ENCODE measurements at places on chromosomes 4 and X.

DNA sequence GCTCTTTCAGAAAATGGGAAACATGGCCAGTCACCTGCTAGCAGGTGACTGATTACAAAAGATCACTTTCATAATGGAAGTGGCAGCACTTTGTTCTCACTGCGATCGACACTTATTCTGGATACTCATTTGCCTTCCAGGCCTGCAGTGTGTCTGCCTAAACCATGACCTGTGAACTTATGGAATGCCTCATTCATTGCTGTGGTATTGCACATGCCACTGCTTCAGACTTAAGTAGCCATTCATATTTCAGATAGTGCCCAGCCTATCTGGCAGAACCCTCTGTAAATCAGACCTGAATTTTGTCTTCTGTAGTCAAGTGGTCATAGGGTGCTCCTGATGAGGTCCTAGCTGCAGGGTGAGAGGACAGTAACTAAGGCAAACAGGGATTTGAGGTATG, 23.3 kb upstream of the MGST2 start:
- no peaks in the 10 kb centered on the region for H3K36me3 ChIP-seq
- DNase-seq: no peak
- no peak overlapping the region for H3K27ac ChIP-seq
- H3K27me3 ChIP-seq: peaks cover 13% of the 10 kb centered on the region
- H3K4me1 ChIP-seq: no peaks in the 10 kb centered on the region
- H3K4me3 ChIP-seq: no peak overlapping the region

DNA sequence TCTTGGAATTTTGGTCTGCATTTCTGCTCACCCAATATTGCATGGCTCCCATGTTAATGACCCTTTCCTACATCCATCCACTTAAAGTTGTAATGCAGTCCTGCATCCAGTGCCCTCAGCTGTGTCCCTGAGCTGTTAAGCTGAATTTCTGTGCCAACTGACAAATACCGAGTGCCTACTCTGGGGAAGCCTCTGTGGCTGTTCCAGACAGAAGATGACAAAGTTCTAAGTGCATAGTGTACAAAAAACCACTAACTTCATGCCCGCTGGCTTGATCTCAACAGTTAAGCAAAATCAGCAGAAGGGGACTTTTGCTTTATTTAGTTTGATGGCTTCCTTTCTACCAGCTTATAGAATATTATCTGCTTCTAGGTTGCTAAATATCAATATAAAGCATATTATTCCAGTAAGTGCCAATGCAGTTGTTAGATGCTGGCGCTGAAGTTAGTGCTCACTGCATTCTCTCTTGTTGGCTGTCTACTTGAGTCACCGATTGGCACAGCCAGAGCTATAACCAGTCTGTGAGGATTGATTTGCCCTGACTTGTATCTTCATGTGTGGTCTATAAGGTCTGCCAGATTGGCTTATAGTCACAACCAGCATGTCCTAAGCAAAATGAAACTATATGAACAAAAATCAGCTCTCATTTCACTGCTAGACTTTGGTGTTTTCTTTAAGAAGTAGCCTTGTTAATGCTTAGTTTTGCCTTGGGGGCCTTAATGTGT, 98.9 kb downstream of the KLHL8 start:
- no peak for DNase-seq
- peaks cover 14% of the 10 kb centered on the region for H3K4me1 ChIP-seq
- H3K27ac ChIP-seq: no peak overlapping the region
- peaks cover 46% of the 10 kb centered on the region for H3K36me3 ChIP-seq

DNA sequence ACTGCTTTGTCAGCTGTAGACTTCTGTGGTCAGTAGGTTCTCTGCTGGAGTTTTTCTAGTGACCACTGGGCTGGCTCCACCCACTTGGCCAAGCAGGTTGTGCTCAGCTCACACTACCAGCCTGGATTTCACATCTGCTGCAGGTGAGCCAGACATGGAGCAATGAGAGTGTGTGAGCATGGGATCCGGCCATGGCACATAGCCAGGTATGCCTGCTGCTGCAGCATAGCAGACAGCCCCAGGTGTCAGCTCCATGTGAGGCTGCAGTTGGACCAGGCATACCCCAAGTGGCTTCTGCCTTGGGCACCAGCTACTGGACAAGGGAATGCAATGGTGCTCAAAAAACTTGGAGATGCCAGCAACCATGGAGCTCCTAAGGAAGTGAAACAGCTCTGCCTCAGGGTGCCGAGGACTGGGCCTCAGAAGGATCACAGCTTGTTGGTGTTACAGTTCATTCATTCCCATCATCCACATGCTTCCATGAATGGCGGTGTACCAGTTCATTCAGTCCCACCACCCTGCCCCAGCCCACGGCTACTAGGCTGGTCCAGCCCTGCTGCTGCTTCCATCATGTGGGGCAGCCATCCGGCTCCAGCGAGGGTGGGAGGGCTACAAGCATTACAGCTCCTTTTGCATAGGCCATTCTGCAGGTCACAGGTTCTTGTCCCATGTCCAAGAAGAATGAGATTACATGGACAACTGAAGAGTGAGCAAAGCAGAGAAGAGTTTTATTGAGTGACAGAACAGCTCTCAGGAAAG, 389.1 kb upstream of the PCDH7 start:
- H3K27me3 ChIP-seq: no peaks in the 10 kb centered on the region
- no peak overlapping the region for H3K4me3 ChIP-seq
- no peak overlapping the region for H3K27ac ChIP-seq
- H3K4me1 ChIP-seq: no peaks in the 10 kb centered on the region
- no peaks in the 10 kb centered on the region for H3K36me3 ChIP-seq

DNA sequence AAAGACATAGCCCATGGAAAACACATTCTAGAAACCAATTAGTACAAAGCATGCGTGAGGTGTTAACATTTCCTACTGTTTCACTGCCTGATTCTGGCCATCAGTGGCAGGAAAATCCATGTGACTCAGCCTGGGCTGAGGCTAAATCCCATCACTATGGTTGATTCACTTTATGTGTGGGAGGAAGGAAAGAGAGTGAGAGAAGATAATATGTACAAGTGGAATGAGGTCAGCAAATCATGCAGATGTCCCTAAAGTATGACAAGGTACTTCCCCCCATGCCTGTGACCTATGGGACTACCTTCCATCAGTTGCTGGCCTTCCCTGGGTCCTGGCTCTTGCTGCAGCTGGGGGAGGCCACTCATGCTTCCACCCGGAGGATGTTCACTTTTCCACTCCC, 64.2 kb upstream of the MAP3K15 start:
- no peak overlapping the region for H3K27ac ChIP-seq
- H3K4me3 ChIP-seq: no peak overlapping the region
- no peak for DNase-seq
